ENCODE measurements at places on chromosomes 13 and 19.

- DNase-seq = no peak
These were observed 85.1 kb downstream of the FNDC3A start for GRCh38 chr13:49060678-49061387.

- no peak for DNase-seq
These were observed 20.7 kb upstream of the HMGB1 start for GRCh38 chr13:30486230-30487074.

- no peak for DNase-seq
These were observed 395.2 kb upstream of the MIR17HG start for GRCh38 chr13:90952326-90952725.

- DNase-seq = no peak
These were observed 14.4 kb upstream of the NAXD start for GRCh38 chr13:110600980-110601379.

DNA sequence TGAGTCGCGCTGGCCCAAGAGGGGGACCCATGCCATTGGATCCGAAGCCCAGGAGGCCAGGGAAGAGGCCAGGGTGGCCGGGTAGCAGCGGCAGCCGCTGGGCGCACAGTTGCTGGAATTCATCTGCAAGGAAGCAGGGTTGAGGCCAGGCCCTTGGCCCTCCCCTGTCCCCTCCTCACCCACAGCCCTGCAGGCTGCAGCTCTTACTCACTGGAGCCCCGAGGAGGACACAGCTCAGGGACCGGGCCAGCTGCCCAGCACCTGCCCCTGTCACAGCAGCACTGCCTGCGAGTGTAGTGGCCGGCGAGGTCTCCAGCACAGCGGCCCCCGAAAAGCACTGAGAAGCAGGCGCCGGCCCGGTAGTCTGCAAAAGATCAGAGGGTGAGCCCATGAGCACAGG is 11.2 kb downstream of the FBN3 start:
- no peak for DNase-seq

GRCh38 chr19:28956961-28957360 is 256.0 kb downstream of the UQCRFS1 start:
- no peak for DNase-seq

Data from astrocyte of the cerebellum (primary cell).